Activated T-helper 1 cell treated with Interleukin-2 at 50 U/mL for 16 hours (primary cell): ENCODE measurements at places on chromosomes 6 and 20.

GRCh38 chr6:156910011-156910334 lies 132.8 kb downstream of the ARID1B start:
- DNase-seq = no peak

DNA sequence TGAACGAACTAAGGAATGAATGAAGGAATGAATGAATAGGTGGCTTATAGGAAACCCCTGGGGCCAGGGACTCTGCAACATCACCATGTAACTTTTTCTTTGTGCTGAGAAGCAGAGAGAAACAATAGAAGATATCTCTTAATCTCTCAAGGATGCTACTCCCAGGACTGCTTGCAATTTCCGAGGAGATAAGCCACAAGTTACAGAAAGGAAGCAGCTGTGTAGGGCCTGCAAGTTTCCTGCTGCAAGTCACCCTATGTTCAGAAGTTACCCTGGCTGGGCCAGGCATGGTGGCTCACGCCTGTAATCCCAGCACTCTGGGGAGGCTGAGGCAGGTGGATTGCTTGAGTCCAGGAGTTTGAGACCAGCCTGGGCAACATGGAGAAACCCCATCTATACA lies 7.3 kb upstream of the MAVS start:
- DNase-seq = no peak

DNA sequence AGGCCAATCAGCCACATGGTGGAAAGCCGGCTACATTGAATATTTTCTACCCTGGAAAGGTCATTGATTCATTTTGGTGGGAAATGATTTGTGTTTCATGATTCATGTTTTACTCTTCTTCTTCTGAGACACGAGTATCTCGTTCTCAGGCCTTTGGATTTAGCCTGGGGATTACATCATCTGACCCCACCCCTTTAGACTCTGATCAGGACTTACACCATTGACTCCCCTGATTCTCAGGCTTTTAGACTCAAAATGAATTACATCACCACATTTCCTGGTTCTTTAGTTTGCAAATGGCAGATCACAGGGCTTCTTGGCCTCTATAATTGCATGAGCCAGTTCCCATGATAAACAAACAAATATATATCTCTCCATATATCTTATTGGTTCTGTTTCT lies 228.8 kb downstream of the ADGRG6 start:
- no peak for DNase-seq

GRCh38 chr20:57465486-57465885 lies 59.5 kb downstream of the CTCFL start:
- DNase-seq = no peak

- no peak for DNase-seq
Measured at GRCh38 chr6:27679308-27679963, 206.5 kb upstream of the ZNF184 start.

GRCh38 chr20:19688031-19688806 lies 69.8 kb upstream of the RIN2 start:
- DNase-seq = no peak

DNA sequence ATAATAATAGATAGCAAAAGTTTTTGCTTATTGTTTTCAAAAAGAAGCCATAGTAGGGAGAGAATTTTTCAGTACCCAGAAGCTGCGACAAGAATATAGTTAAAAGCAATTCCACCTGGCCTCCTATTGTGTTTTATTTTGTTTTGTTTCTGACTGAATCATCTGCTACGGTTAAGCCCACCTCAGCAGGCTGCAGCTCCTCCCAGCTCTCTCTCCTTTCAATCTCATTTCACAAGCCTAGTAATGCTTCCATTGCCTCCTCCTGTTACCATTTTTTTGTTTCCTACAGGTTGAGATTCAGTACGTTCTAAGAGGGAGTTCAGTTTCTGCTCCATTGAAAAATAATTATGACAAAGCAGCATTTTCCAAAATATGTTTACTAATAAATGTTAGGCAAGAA lies 77.9 kb downstream of the PCSK2 start:
- no peak for DNase-seq

GRCh38 chr6:75418233-75418632 lies 75.4 kb downstream of the FILIP1 start:
- no peak for DNase-seq

GRCh38 chr6:147204060-147204785 lies at the start of gene STXBP5:
Gene STXBP5 (plus strand): TSS chr6:147204417. CDS start chr6:147204533, 116 bp downstream.
- DNase-seq = peak; percentile 19

DNA sequence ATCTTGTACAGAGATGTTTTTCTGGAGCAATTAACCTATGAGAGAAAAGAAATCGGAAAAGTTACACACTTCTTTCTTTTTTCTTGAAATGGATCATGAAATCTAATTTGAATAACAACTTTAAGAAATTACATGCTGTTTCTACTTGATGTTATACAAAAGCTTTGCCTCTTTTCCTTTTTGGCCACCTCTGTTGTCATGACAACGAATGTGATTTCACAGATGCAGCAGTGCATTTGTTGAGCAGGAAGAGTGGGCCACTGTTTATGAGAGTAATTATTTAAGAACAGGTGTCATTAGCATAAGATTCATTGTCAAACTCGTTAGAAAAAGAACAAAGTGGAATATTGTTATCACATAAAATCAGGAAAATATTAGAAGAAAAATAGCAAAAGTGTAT lies 148.3 kb upstream of the IMPG1 start:
- DNase-seq = no peak
